NCI-H1092 (cell line): ENCODE measurements at places on chromosomes 1 and 21.

DNA sequence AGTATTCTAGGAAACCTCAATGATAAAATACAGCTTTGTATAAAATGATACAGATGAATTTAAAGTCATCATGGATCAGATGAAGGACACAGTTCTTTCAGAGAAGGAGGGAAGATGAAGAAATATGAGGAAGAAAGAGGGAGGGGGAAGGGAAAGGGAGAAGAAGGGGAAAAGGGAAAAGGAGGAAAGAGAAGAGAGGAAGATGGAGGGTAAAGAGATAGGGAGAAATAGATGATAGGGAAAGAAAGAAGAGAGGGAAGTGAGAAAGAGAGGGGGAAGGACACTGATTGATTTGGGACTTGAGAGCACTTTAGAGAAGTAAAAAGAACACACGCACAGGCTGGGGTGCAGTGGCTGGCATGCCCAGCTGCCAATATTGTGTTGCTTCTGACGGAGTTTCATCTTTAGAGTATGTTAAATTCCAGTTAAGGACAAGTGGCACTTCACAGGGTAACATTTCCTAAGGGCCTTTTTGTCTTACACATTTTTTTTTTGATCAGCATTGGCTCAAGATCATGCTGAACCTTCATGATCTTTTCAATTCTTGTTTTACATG is 235.9 kb upstream of the DMRTA2 start:
- no peak for DNase-seq

DNA sequence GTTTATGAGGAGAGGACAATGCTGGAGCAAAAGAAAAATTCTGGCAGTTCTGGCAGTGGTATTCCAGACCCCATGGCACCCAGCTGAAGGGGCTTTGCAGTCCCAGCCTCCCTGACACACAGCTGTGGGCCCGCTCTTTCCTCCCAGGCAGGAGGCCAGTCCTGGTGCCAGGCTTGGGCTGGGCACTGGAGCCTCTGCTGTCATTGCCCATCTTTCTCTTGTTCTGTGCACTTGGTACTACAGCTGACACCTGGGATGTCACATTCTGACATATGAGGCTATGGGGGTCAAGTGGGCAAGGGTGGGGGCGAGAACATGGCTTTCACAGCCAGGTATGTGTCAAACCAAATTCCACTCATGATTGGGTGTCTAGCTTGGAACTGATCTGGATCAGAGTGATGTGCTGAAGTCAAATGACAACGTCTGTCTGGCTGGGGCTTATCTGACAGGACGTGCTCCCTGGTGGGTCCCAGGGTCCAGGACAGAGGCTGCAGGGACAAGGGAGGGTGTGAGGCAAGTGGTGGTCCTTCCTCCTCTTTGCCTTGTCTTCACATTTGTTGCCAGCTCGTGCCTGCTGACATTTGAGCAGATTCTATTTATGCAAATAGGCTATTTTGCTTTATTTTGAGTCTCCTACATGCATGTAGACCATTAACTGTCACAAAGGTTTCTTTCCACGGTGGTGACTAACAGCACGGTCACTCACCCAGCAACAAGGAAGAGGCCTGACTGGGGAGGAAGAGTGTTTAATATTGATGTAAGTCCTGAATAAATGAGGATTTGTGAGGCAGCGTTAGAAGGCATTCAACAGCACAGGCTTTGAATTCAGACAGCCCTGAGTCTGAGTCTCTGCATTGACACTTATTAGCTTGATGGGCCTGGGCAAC is 336.3 kb downstream of the PBX1 start:
- DNase-seq: no peak

DNA sequence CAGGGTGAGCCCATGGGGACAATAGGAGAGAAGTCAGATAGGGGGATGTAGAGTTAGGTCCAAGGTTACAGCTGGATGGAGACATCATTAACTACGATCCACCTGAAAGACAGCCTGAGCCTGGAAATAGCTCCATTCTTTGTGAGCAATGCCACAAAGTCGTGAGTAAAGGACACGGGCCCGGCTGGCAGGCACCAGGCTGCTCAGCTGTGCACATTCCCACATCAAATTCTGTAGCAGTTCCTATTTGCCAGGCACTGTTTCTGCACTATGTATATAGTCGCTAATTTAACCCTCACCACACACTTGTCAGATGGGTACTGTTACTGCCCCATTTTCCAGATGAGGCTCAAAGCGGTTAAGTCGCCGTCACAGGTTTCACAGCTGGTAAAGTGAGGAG is 338.0 kb upstream of the KAZN start:
- no peak for DNase-seq

- DNase-seq: no peak
These were observed 52.7 kb downstream of the MIGA1 start for GRCh38 chr1:77831976-77832711.

GRCh38 chr1:156281281-156281680 is 1.3 kb downstream of the SMG5 start:
- no peak for DNase-seq

DNA sequence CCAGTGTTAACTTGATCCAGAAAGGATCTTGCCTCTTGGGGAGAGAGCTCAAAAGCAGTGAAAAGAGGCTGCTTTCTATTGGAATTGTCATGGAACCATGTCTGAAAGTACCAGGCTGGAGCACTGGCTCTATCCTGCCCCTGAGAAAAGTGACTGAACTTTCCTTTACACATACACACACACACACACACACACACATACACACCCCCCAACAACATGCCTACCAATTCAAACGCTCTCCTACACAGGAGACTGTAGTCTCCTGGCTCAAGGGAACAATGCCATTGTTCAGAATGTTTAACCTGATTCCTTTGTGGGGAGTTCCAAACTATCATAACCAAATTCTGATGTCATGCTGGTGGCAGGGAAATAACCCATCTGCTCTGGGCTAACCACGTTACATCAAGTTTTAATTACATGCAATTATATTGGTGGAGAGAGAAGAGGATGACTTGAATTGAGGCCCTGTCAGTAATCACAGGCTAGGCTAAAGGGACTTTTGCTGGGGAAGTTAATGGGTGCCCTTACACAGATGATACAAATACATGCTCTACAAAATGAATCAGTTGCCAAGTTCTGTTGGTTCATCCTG is 52.3 kb upstream of the DUSP10 start:
- no peak for DNase-seq
